ENCODE measurements at places on chromosomes 2 and 18.

DNA sequence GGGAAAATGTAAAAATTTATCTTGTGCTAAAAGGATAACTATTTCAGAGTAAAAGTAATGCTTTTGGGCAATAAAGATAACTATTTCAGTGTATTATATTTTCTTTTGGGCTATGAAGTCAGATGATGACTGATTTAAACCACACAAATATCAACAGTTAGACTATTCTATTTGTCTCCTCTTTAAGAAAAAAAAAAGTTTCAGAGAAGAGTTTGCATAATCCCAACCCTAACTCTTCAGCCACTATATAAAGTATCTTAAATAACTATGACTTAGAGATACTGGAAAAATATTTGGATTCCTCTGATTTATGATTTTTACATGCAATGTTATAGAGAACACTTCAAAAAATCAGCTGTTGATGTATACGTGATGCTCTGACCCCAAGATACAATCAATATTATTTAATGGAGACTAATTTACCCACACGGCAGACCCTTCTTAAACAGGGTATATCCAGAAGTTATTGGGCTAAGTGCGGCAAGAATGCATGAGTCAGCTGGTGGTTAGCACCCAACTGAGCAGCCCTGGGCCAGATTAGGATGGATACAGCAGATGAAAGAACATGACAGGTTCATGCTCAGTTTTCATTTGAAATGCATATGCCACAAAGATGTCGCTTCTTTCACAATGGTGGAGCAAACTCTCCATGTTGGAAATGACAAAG, 279.0 kb downstream of the AFF3 start:
- no peak for DNase-seq

DNA sequence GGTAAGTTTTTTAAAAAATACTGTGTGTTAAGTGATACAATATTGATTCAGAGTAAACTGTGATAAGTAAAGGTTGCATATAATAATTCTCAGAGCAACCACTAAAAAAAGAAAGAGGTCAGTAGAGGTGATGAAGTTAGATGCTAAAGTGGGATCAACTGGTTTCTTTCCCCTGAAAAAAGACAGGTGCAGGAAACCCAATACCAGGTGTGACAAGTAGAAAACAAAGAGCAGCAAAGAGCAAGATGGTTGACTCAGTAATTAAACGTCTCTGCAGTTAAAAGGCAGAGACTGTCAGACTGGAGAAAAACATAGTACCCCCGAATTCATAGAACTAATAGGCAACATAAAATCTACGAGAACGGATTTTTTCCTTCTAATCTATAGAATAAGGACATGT, 128.3 kb downstream of the ATP9B start:
- no peak for DNase-seq

- no peak for DNase-seq
These were observed 21.5 kb downstream of the WDR43 start for GRCh38 chr2:28915939-28916338.

DNA sequence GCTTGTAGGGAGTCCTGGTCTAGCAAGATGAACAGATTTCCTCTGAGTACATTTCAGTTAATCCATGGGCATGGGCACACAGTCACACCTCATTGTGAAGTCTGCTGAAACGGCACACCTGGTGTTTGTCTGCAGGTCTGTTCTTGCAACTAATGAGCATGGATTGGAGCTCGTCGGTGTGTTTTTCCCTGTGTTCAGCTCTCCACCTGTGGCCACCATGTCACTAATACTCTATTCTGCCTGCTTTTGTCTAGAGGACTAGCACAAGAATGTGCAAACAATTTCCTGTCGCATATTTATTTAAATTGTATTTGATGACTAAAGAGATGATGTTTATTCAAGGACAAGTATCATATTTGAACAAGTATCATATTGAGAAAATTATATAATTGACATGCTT, 24.5 kb upstream of the PPP4R1 start:
- DNase-seq: no peak

- no peak for DNase-seq
These were observed 109.6 kb upstream of the CYRIA start for GRCh38 chr2:16774980-16775898.

All from right renal pelvis (tissue), 4 donors.